ENCODE measurements at places on chromosomes 2 and 18. TPM values are rescaled to one million over a fixed set of nuclear protein-coding genes. Genes with fewer than 3 reads are reported as not detected.

NGEF gene
- total RNA-seq: 0.44 TPM

SALL3 gene
- not detected for total RNA-seq

SLC39A10 gene
- total RNA-seq: 77.4 TPM

EFHD1 gene
- total RNA-seq: not detected

TOGARAM2 gene
- 0.17 TPM for total RNA-seq

FMNL2 gene
- total RNA-seq: 46.4 TPM

ESCO1 gene
- total RNA-seq: 14.8 TPM

Measured in smooth muscle cell of trachea (primary cell).